Tibial nerve (tissue), 4 donors: ENCODE measurements at places on chromosomes 12 and 14. TPM values are rescaled to one million over a fixed set of nuclear protein-coding genes. Genes with fewer than 3 reads are reported as not detected.

- peaks cover 7% of the 10 kb centered on the region for H3K4me1 ChIP-seq
- peak overlapping the region; percentile 66 for H3K4me3 ChIP-seq
- DNase-seq: no peak
- H3K36me3 ChIP-seq: peaks cover 46% of the 10 kb centered on the region
- H3K27me3 ChIP-seq: no peaks in the 10 kb centered on the region
Measured at GRCh38 chr12:112408621-112409020, 784 bp downstream of the RPL6 start.

- no peak overlapping the region for H3K27ac ChIP-seq
- H3K4me3 ChIP-seq: no peak overlapping the region
- no peaks in the 10 kb centered on the region for H3K36me3 ChIP-seq
- DNase-seq: no peak
- no peaks in the 10 kb centered on the region for H3K4me1 ChIP-seq
- no peaks in the 10 kb centered on the region for H3K27me3 ChIP-seq
Measured at GRCh38 chr12:3238196-3238595, 161.0 kb downstream of the TSPAN9 start.

GRCh38 chr14:66037361-66037760, 448.8 kb upstream of the CCDC196 start:
- H3K36me3 ChIP-seq: no peaks in the 10 kb centered on the region
- no peaks in the 10 kb centered on the region for H3K27me3 ChIP-seq
- H3K4me1 ChIP-seq: no peaks in the 10 kb centered on the region
- DNase-seq: no peak
- H3K4me3 ChIP-seq: no peak overlapping the region

DNA sequence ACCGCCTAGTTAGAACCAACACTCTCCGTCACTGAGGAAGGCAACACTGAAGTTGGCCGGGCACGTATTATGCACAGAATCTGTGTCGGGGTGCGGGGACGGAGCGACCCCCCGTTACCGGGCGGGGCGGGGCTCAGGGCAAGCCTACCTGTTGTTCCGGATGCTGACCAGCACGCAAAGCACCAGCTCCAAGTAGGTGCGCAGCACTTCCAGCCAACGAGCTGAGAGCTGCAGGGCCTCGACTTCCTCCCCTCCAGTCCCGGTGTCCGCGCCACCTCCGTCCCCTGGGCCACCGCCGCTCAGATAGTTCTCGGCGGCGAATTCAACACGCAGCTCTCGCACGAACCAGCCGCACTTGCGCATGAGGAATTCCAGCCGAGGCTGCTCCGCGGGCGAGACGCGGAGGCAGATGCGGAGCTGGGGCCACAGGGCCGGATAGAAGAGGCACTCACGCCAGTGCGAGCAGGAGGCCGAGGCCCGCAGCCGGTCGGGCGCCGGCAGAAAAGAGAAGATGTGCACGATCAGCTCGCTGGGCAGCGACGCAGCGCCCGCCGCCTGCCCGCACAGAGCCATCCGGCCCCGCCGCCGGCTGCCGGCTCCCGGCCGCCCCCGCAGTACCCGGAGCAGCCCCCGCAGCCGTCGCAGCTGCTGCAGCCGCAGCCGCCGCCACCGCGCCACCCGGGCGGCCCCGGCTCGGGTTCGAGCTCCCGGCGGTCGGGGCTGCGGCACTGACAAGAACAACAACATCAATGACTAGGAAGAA, 636 bp downstream of the FBXO33 start:
- H3K27me3 ChIP-seq: no peaks in the 10 kb centered on the region
- H3K4me3 ChIP-seq: peak overlapping the region; percentile 98
- DNase-seq: peak; percentile 15
- no peaks in the 10 kb centered on the region for H3K36me3 ChIP-seq
- H3K27ac ChIP-seq: peak overlapping the region; percentile 99
- H3K4me1 ChIP-seq: peaks cover 30% of the 10 kb centered on the region

GRCh38 chr14:76019676-76020075, 34.1 kb downstream of the IFT43 start:
- no peak overlapping the region for H3K4me3 ChIP-seq
- no peaks in the 10 kb centered on the region for H3K4me1 ChIP-seq
- DNase-seq: no peak
- no peak overlapping the region for H3K27ac ChIP-seq

DNA sequence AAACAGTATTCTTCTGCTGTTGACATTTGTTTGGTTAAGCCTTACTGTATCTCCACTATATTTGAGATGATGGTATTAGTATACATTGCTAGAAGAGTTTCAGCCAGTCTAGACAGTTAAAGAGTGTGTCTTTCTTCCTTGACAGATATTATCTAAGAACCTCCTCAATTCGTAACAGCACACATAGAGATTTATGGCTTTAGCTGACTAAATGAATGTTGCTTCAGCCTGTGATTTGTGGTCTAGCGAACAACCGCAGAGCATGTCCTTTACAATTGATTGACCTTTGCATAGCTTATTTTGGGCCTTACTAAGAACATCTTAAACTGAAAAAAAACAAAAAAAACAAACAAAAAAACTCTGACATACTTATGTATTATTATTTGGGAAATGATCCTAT, 122.2 kb downstream of the DAAM1 start:
- H3K27me3 ChIP-seq: no peaks in the 10 kb centered on the region
- no peak overlapping the region for H3K4me3 ChIP-seq
- DNase-seq: no peak
- no peak overlapping the region for H3K27ac ChIP-seq
- peaks cover 4% of the 10 kb centered on the region for H3K4me1 ChIP-seq
- no peaks in the 10 kb centered on the region for H3K36me3 ChIP-seq

DNA sequence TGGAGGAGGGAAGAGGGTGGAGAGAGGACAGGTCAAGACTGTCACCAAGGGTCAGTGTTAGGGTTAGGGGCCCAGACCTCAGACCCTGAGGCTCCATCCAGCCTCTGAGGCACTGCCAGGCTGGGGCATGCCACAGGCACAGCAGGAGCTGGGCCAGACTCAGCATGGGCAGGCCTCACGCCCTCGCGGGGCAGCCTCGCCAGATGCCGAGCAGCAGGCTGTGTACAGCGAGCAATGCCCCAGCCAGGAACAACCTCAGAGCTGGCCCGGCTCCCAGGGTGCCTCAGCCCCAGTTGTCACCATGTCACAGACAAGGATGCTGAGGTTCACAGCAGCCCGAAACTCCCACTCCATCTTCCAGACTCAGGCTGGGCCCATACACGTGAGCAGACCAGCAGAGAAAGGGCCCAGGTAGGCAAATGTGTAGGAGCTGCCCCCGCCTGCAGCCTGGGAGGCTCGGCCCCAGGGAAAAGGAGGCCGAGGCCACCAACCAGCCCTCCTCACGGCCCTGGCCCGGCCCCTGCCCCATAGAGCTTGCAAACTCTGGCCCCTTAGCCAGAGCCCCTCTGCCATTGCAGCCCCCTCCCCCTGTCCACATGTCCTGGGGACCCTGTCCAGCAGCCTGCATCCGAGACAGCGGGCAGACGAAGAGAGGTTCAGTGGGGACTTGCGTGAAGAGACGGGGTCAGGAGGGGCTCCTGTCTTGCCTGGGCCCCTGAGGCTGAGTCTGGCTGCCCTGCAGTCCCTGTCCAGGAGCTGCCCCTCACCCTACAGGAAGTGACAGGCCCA, 7.5 kb downstream of the C14orf180 start:
- no peak overlapping the region for H3K27ac ChIP-seq
- no peak for DNase-seq
- H3K36me3 ChIP-seq: no peaks in the 10 kb centered on the region
- no peaks in the 10 kb centered on the region for H3K4me1 ChIP-seq
- no peaks in the 10 kb centered on the region for H3K27me3 ChIP-seq

DNA sequence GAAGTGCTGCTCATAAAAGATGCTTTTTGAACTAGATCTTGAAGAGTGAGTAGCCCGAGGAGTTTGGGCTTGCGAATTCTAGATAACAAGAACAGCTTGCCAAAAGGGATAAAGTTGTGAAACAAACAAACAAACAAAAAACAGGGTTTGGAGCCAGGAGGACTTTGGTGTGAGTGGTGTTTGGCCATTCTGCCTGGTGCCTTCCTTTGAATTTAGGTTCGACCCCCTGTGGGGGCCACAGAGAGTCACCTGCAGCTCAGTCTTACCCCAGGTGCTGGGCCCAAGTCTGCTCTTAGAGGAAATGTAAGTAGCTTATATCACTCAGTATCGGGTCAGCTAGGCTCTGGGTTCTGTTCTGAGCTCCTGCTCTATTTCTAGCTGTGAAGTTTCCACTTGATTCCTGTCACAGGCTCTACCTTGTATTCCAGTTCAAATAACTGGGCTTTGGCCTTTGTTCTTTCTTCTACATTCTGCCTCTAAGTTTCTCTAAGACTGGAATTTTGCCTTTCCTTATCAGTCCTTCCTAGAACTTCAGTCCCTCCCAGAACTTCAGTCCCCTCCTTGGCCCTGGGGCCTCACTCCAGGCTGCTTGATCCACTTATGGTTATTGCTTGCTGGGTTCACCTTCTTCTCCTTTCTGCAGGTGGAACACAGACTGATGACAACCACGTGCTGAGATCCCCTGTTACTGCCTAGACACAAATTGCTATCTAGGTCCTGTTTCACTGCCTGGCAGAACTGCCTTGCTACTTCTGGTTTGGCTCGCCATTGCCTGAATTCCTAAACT, 20.5 kb upstream of the DUSP6 start:
- no peak overlapping the region for H3K27ac ChIP-seq
- no peak for DNase-seq
- H3K36me3 ChIP-seq: no peaks in the 10 kb centered on the region
- no peaks in the 10 kb centered on the region for H3K27me3 ChIP-seq
- H3K4me3 ChIP-seq: no peak overlapping the region

DNA sequence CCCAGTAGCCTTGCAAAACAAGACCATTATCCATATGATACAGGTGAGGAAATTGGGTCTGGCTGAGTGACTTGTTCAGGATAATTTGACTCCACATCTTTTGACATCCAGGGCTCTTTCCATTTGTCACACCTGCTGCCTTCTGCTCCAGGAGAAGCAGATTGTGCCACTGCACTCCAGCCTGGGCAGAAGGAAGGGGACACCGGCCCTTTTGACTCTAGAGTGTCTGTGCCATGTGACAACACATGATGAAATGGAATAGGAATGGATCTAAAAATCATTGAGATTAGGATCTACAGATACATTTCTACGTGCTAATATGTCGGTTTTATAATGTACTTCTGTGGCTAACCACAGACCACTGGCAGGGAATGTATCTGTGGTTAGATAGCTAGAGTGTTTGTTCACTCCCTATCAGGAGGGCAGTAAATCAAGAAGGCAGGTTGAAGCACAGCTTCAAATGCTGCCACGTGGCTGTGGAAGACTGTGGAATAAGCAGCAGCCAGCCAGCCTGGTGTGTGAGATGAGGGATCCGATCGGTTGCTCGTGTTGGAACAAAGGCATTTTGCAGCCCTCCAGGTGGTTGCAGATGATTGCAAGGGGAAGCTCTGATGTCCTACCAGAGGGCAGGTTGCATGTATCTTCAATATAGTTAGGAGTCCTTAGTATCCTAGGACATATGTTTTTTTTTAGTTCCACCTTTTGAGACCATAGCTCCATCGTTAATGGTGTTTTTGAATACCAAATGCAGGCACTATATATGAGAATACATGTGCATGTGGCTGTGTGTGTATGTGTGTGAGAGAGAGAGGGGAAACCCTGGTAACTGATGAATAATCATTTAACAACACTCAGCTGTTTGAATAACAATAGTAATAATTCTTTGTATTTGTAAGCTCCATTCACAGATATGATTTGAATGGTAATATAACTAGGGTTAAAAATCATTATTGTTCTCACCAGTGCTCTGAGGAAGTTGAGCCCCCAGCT, 28.6 kb downstream of the EML1 start:
- no peak overlapping the region for H3K27ac ChIP-seq
- H3K27me3 ChIP-seq: no peaks in the 10 kb centered on the region
- no peak overlapping the region for H3K4me3 ChIP-seq
- no peak for DNase-seq
- H3K36me3 ChIP-seq: no peaks in the 10 kb centered on the region

- no peak overlapping the region for H3K27ac ChIP-seq
- DNase-seq: no peak
- no peaks in the 10 kb centered on the region for H3K27me3 ChIP-seq
- no peak overlapping the region for H3K4me3 ChIP-seq
- H3K36me3 ChIP-seq: no peaks in the 10 kb centered on the region
Measured at GRCh38 chr14:53529519-53529918, 376.4 kb upstream of the DDHD1 start.

DNA sequence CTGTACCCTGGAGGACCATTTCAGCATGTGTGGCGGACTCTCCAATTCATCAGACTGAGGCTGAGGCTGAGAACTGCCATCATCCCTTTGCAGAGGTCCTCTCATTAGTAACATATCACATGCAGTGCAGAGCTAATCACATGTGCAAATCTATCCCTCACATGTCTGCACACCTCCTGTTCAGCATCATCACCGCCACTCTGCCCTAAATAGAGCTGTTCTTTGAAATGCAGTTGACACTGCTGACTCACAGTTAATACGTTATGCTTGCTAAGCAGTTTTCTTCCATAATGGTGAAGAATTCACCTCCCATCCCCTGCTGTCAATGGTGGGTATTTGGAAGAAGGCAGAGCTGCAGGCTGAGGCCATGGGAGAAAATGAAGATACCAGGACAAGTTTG, 85.0 kb upstream of the ANO2 start:
- H3K36me3 ChIP-seq: no peaks in the 10 kb centered on the region
- DNase-seq: no peak
- H3K4me3 ChIP-seq: no peak overlapping the region
- H3K4me1 ChIP-seq: no peaks in the 10 kb centered on the region
- no peak overlapping the region for H3K27ac ChIP-seq

- H3K36me3 ChIP-seq: no peaks in the 10 kb centered on the region
- H3K4me3 ChIP-seq: no peak overlapping the region
- no peak for DNase-seq
- no peaks in the 10 kb centered on the region for H3K4me1 ChIP-seq
- no peak overlapping the region for H3K27ac ChIP-seq
Measured at GRCh38 chr12:81417056-81417455, 339.2 kb downstream of the ACSS3 start.

GRCh38 chr12:109461846-109462756, 15.0 kb downstream of the KCTD10 start:
- H3K36me3 ChIP-seq: peaks cover under 1% of the 10 kb centered on the region
- peaks cover 97% of the 10 kb centered on the region for H3K4me1 ChIP-seq
- H3K27ac ChIP-seq: peak overlapping the region; percentile 83
- no peak overlapping the region for H3K4me3 ChIP-seq

- H3K4me3 ChIP-seq: no peak overlapping the region
- DNase-seq: no peak
- no peak overlapping the region for H3K27ac ChIP-seq
- no peaks in the 10 kb centered on the region for H3K4me1 ChIP-seq
- H3K36me3 ChIP-seq: no peaks in the 10 kb centered on the region
Measured at GRCh38 chr12:43208627-43209026, 343.4 kb downstream of the ADAMTS20 start.

- H3K27me3 ChIP-seq: no peaks in the 10 kb centered on the region
- no peak for DNase-seq
Measured at GRCh38 chr12:66963901-66964300, 285.0 kb upstream of the GRIP1 start.

Gene KRT86
- total RNA-seq: not detected

Gene ISCA2
- 10.2 TPM for total RNA-seq

Gene TSHR
- not detected for total RNA-seq

Gene ZNF385A
- total RNA-seq: 14.4 TPM

Gene SMIM41
- total RNA-seq: 28.0 TPM
